ENCODE measurements at places on chromosomes 5 and 9.

- DNase-seq = no peak
Observed at GRCh38 chr9:37293664-37294524, 128.6 kb upstream of the GRHPR start.

- peak; percentile 71 for DNase-seq
Observed at GRCh38 chr5:89351222-89351621, 468.2 kb upstream of the MEF2C start.

- peak; percentile 91 for DNase-seq
Observed at GRCh38 chr9:33159777-33160127, 7.4 kb downstream of the B4GALT1 start.

DNA sequence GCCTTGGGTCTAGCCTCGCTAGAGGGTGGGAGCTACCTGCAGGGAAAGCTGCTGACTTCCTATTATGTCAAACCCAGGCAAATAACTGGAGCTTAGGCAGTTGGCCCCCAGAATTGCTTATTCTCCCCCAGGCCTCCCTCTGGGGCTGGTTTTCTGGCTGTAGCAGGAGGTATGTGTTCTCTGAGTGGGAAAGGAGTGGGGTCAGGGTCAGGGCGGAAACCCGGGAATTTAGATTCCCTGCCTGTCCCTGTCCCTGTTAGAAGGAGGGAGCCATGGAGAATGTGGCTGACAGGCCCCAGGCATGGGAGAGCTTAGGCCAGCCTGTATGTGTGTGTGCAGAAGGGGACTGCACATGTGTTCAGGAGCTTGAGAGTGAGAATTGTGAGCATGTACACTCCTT, 13.6 kb upstream of the CXXC5 start:
- no peak for DNase-seq

DNA sequence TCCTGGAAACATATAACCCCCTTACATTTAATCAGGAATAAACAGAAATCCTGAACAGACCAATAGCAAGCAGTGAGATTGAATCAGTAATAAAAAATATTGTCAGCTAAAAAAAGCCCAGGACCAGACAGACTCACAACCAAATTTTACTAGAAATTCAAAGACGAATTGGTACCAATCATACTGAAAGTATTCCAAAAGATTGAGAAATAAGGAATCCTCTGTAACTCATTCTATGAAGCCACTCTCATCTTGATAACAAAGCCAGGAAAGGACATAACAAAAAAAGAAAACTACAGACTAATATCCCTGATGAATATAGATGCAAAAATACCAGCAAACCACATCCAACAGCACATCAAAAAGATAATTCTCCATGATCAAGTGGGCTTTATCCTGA, 714.0 kb downstream of the SEMA5A start:
- no peak for DNase-seq

DNA sequence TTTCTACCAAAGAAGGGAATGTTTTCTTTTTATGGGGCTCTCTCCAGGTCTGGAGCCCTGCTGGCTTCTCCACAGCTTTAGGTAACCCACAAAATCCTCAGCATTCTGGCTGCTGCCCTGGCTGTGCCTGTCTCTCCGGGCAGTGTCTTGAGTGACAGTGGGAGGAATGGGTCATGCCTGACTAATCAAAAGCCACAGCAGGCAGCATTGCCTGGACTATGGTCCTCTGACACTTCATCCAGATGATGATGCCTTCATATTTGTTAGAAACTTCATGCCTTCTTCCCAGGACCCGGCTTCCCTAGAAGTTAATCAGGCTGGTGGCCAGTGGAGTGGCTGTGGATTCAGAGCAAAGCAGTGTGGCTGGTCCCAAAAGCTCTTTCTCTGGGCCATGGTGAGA, 32.2 kb upstream of the TGFBI start:
- peak; percentile 41 for DNase-seq

DNA sequence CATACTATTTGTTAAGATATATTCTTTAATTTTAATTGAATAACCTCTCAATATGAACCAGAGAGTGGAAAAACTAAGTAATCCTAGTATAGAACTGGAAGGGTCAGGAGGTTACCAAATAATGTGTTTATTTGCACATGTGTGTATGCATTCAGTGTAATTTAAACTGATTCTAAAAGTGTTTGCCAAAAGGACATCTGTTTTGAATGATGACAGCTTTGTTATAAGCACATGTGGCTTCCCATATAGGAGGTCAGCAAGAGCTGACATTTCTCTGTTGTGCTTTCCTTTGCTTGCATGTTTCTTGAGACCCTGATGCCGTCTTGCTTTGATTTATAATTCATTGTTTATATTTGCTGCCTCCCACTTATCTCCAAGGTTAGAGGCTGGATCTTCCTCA, 383.4 kb downstream of the BRINP1 start:
- DNase-seq = no peak

DNA sequence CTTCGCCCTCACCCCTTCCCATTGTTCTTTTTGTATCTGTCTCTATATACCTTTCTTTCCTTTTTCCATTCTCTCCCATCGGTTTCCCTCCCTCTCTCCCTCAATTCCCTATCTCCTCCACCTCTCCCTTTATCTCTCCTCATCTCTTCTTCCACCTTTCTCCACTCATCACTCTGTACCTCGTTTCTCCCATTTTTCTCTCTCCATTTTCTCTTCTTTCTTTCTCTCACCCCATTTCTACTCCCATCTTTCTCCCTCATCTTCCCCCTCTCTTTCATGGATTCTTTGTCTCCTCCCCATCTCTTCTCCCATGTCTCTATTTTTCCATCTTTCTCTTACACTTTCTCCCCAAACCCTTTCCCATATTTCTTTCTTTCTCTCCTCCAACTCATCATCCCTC, 385.9 kb upstream of the CLINT1 start:
- no peak for DNase-seq

DNA sequence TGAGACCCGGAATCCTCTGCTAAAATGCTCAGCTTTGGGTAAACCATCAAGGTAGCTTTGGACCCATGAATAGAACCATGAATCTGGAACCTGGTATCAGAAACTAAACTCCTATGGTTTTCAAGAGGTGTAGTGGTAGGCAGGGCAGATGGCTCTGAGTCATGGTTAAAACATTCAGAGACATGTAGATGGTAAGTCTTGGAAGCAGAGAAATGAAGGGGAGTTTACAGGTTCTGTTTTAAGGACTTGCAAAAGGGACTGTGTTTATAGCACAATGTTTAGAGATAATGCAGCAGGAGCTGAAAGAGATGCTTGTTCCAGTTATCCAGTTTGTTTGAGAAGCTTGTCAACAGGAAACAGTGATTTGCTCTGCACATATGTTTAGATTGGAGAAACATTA, 36.0 kb upstream of the FBN2 start:
- DNase-seq = no peak

DNA sequence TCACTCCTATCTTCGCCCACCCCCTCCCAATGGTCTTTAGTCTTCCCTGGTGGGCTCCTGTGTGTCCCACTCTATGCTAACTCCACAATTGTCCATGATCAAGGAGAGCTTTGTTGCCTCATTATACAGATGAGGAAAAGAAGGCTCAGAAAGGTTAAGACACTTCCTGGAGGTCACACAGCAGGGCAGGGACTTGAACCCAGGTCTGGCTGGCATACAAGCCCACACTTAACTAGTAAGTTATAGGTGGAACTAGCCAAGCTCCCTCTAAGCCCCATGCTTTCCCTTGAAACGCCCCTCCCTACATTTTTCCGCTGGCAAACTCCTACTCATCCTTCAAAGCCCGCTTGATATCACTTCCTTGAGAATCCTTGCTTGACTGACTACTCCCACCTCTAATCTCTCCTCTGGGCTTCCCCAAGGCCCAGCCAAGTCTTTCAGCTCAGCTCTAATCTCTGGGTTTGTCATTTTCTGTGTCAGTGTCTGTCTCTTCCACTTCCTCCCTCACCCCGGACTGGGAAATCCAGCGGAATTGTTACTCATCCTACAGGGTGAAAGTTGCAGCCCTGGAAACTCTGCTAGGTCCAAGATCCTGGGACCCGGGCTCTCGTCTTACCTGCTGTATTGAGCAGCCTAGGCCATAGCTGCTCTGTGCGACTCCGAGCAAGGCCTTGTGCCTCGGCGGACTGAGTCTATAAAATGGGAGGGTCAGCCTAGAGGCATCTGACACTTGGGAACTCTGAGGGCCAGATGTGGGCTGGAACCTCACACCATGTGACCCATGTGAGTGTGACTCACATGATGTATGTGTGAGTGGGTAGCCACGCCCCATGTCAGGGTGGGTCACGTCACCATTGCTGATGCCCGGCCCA, 144.5 kb downstream of the GAPVD1 start:
- peak; percentile 32 for DNase-seq

GRCh38 chr9:128579194-128579593, 26.8 kb downstream of the SPTAN1 start:
- DNase-seq = no peak

- peak; percentile 77 for DNase-seq
Observed at GRCh38 chr9:123225374-123225813, 43.0 kb downstream of the STRBP start.

DNA sequence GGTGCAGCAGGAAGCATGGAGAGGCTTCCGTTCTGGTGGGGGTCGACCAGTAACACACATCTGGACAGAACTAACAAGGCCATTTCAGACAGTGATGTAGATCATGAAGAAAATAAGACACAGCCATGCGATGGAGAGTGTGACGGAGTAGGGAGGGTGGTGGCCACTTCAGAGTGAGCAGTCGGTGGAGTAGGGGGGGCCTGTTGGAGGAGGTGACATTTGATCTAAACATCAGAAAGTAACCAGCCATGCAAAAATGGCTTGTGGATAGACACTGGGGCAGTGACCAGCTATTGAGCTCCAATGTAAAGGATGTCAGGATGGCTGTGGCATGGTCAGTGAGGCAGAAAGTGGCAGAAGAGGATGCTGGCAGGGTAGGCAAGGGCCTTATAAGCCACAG, 65.9 kb downstream of the PPARGC1B start:
- DNase-seq = no peak

DNA sequence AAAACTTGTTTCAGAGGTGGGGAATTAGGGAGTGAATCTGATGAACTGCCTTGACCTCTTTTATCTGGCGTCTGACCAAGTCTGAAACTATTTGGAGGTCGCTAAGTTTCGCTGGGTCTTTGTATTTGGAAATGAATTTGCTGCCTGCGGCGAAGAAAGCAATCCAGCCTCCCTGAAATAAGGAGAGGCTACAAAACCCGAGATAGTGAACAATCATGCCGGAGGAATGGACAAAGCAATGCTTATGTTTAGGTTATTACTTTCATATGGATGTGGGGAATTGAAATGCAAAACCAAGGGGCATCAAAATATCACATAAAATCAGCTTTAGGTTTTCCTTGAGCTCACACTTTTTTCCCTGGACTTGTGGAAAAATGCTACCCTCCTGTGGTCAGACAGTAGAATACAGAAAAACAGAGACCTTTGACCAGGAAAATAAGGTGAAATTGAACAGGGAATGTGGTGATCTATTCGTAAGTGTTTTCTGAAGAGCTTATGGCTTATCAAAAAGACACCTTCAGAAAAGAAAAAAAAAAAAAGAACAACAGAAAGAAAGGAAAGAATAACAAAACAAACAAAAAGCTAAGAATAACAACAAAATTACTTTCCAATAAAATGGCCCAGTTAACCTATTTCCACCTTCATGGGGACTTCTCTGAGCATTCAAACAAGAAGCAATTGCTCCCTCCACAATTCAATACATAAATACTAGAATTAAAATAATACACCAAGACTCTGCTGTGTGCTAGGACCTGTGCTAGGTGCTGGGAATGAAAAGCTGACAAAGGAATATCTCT, 68.6 kb upstream of the DPYSL3 start:
- peak; percentile 31 for DNase-seq

GRCh38 chr9:99340281-99340680, 118.2 kb downstream of the SEC61B start:
- DNase-seq = no peak

GRCh38 chr5:68266457-68266856, 50.9 kb downstream of the PIK3R1 start:
- no peak for DNase-seq

DNA sequence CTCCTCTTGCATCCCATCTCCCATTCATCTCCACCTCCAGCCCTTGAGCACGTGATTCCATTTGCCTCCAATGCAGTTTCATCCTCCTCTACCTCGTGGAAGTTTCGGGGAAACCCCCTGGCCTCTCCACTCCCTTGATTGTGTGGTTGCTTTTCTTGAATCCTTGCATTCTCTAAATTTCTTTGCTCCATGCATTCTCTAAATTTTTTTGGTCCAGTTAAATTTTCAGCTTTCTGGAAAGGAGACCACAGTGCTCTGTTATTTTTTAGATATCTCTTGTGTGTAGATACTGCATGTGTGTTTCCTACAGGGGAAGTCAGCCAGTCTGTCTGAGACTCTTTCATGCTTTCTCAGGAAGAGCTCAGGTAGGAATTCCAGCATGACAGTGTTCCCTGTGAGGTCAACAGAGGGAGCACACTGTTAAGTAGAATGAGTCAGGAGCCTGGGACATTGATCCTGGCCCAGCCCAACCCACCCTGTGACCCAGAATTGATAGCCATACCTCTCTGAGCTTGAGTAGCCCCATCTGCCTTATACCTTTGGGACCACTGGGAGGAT, 52.8 kb downstream of the AMBP start:
- no peak for DNase-seq

GRCh38 chr5:153623751-153624450, 133.4 kb downstream of the GRIA1 start:
- DNase-seq = no peak

- no peak for DNase-seq
Observed at GRCh38 chr9:8014997-8015682, 215.6 kb upstream of the DMAC1 start.

- DNase-seq = no peak
Observed at GRCh38 chr9:127392166-127392565, 4.8 kb upstream of the SLC2A8 start.

DNA sequence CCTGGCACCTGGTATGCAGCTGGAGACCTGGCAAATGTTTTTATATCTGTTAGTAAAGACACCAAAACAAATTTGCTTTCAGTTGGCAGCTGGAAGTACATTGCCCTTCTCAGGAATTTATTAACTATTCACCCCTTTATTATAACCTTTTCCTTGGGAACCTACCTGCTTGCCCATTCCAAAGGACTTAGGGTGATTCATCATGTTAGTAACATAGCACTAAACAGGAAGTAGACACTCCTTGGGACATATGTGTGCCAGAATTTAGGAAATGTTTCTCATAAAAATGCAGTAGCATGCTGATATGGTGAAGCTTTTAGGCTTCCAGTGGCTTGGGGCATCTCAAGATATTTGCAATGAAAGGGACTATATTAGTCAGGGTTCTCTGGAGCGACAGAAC, 184.2 kb downstream of the DMAC1 start:
- no peak for DNase-seq

- DNase-seq = no peak
Observed at GRCh38 chr9:137445930-137446431, 4.8 kb upstream of the ENTPD8 start.

DNA sequence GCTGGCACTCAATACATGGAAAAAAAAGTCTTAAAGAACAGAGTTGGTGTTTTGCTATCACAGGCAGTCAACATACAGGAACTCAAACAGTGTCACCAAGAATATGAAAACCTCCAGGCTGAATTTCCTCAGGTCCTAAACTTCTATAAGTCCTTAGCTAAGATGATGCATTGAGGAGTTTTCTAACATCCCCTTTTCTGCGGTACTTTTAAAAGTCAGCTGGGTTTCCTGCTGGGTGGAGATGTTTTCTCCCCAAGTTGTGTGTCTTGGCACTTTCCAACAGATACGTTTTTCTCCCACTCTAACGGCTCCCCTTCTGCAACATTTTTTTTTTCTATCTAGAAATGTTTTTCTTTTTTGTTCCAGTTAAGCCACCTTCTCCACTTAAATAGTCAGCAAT, 244.8 kb upstream of the HAPLN1 start:
- no peak for DNase-seq

- no peak for DNase-seq
Observed at GRCh38 chr5:76025069-76025468, 58.1 kb upstream of the SV2C start.

- no peak for DNase-seq
Observed at GRCh38 chr5:177598477-177598876, 1.5 kb upstream of the B4GALT7 start.
